Naive B cell (primary cell): ENCODE measurements at places on chromosomes 1 and 21. TPM values are rescaled to one million over a fixed set of nuclear protein-coding genes. Genes with fewer than 3 reads are reported as not detected.
A peak's percentile ranks its signal among the peaks of the same experiment; 100 is the strongest.

- H3K4me3 ChIP-seq: no peak overlapping the region
- no peak for DNase-seq
- H3K4me1 ChIP-seq: peaks cover 23% of the 10 kb centered on the region
Measured at GRCh38 chr1:231383159-231383860, 38.8 kb downstream of the EGLN1 start.

DNA sequence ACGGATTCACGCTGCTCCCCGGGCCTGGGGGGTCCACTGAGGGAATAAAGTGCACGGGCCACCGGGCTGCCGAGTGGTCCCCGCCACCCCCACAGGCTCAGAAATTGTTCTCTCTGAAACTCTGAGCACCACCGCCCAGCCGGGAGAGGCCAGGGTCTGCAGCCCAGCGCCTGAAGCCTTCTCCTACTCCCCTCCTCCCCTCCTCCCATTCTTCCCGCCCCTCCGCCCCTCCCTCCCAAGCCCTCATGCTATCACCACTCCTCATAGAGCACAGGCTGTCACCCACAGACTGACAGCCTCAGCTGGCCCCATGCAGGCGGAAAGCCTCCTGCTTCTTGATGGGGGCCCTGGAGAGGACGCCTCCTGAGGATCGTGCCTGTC, 707 bp upstream of the GPR153 start:
- peak overlapping the region; percentile 71 for H3K4me3 ChIP-seq
- H3K27ac ChIP-seq: no peak overlapping the region
- peaks cover 7% of the 10 kb centered on the region for H3K4me1 ChIP-seq
- H3K36me3 ChIP-seq: no peaks in the 10 kb centered on the region
- peaks cover 57% of the 10 kb centered on the region for H3K27me3 ChIP-seq

DNA sequence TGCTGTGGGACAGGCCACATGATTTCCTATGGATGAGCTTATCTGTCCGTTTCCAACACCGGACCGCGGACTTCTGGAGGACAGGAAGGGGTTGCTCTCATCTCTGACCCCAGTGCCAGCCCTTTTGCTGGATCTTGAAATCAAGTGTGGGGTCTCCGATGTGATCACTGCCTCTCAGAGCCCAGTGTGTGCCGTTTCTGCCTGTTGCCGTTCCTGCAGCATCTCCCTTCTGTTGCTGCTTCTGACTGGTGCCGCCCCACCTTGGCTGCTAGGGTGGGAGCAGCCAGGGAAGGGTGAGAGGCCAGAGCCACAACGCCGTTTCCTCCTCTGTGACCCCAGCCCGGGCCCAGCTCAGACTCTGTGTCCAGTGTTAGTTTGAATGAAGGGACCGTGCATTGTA, 67.3 kb upstream of the WNT4 start:
- no peak overlapping the region for H3K27ac ChIP-seq
- no peak for DNase-seq
- H3K4me1 ChIP-seq: no peaks in the 10 kb centered on the region
- no peak overlapping the region for H3K4me3 ChIP-seq
- no peaks in the 10 kb centered on the region for H3K36me3 ChIP-seq

DNA sequence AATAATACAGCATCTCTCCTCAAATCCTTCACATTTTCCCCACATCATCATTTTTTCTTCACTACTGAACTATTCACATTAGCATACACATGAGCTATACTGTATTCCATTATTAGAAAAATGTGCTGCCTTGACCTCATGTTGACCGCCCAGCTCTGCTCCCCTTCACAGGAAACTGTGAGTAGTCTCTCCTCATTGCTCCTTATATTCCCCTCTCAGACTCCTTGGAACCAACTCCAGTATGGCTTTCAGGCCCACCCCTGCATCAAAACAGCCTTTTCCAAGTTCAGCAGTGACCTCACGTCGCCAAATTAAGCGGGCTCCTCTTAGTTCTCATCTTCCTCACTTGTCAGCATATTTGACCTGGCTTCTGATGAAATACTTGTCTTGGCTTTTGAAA, 59.2 kb upstream of the SPAG17 start:
- DNase-seq: no peak
- no peaks in the 10 kb centered on the region for H3K36me3 ChIP-seq
- H3K4me3 ChIP-seq: no peak overlapping the region
- no peaks in the 10 kb centered on the region for H3K4me1 ChIP-seq

DNA sequence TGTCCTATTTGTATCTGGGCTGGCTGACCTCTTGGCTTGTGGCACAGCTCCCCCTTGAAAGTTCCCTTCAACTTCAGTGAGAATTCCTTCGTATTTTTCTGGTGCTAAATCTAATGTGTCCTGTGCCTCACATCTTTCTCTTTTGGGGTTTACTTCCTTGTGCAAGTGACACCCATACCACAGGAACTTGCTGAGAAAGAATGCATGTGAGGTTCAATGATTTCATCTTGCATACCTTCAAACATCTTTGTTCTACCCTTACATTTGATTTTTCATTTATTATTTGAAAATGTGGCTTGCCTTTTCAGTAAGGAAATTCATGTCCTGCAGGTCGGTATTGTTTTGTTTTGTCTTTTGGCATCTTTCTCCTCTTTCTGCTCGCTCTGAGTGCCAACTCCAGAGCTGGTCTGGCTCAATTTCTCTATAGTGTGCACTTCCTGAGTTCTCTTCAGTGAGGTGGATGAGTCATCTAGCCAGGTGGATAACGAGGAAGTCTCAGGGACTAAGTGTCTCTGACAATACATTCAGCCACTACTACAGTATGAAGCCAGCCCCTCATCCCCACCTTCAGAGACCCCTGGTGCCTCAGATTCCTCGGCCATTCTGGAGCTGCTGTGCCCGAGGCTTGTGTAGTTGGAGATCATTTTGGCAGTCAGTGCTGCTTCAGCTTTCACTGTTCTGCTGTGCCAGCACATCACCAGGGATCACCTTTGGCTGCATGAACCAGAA, 59.5 kb downstream of the RIPK4 start:
- no peak overlapping the region for H3K27ac ChIP-seq
- no peak overlapping the region for H3K4me3 ChIP-seq
- no peaks in the 10 kb centered on the region for H3K4me1 ChIP-seq
- no peak for DNase-seq

DNA sequence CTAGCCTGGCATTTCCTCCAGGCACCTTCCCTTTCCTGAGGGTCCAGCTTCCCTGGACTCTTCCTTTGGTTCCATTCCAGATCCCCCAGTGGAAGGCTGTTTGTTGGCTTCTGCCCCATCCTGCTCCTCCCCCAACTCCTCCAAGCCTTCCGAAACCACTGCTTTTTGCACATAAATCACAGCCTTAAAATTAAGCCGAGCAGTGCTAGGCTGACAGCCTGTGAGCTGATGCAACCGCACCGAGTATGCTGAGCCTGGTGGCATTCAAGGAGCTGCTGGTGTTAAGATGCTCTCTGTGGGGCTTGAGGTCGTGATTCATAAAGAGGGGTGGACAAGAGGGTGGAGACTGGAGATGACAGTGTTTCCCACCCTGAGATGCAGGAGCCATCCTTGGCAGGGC, 266.6 kb upstream of the C1orf174 start:
- no peak overlapping the region for H3K4me3 ChIP-seq
- no peak for DNase-seq
- no peaks in the 10 kb centered on the region for H3K4me1 ChIP-seq
- H3K27me3 ChIP-seq: peaks cover 13% of the 10 kb centered on the region

DNA sequence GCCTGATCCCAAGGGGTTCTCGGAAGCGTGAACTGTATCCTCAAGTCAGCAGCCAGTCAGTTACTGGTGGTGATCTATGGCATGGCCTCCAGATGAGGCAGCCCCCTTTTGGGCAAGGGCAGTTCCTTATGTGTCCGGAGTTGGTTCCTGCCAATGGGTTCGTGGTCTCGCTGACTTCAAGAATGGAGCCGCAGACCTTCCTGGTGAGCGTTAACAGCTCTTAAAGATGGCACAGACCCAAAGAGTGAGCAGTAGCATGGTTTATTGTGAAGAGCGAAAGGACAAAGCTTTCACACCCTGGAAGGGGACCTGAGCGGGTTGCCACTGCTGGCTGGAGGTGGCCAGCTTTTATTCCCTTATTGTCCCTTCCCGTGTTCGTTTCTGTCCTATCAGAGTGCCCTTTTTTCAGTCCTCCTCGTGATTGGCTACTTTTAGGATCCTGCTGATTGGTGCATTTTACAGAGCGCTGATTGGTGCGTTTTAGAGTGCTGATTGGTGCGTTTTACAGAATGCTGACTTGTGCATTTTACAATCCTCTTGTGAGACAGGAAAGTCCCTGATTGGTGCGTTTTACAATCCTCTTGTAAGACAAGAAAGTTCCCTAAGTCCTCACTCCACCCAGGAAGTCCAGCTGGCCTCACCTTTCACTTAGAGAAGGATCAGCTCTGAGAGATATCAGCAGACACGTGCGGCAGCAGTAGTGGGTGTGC, 8.9 kb upstream of the IL10RB start:
- H3K4me1 ChIP-seq: peaks cover 13% of the 10 kb centered on the region
- H3K36me3 ChIP-seq: peaks cover 39% of the 10 kb centered on the region
- DNase-seq: no peak
- no peaks in the 10 kb centered on the region for H3K27me3 ChIP-seq
- no peak overlapping the region for H3K4me3 ChIP-seq
- H3K27ac ChIP-seq: peak overlapping the region; percentile 75

- no peak overlapping the region for H3K27ac ChIP-seq
- H3K36me3 ChIP-seq: no peaks in the 10 kb centered on the region
- DNase-seq: no peak
Measured at GRCh38 chr21:45333583-45334121, 46.0 kb upstream of the POFUT2 start.

DNA sequence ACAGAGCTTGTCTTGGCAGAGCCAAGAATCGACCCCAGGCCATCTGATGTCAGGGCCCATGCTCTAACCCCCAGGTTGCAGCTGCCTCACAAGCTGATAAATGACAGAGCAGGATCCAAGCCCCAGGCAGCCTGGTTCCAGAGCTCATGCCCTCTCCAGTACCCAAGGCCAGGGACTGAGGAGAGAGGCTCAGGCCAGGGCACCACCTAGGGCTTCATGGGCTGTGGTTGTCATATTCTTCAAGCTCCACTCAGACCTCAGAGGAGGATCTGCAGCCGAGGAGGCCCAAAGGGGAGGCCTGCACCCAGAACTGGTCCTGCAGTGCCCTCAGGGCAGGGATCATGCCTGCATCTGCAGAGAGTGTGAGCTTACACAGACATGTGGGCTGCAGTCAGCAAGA, 301.1 kb downstream of the MATN1 start:
- no peaks in the 10 kb centered on the region for H3K4me1 ChIP-seq
- H3K4me3 ChIP-seq: no peak overlapping the region
- H3K27ac ChIP-seq: no peak overlapping the region
- H3K36me3 ChIP-seq: no peaks in the 10 kb centered on the region
- DNase-seq: no peak

Gene OR2L8
- polyA plus RNA-seq: 0.51 TPM

Gene ADAM30
- not detected for polyA plus RNA-seq

Gene ZBTB48
- 30.2 TPM for polyA plus RNA-seq
